ENCODE measurements at places on chromosomes 3 and 15. TPM values are rescaled to one million over a fixed set of nuclear protein-coding genes. Genes with fewer than 3 reads are reported as not detected.

The CCR9 gene
- total RNA-seq: 4.7 TPM

DNA sequence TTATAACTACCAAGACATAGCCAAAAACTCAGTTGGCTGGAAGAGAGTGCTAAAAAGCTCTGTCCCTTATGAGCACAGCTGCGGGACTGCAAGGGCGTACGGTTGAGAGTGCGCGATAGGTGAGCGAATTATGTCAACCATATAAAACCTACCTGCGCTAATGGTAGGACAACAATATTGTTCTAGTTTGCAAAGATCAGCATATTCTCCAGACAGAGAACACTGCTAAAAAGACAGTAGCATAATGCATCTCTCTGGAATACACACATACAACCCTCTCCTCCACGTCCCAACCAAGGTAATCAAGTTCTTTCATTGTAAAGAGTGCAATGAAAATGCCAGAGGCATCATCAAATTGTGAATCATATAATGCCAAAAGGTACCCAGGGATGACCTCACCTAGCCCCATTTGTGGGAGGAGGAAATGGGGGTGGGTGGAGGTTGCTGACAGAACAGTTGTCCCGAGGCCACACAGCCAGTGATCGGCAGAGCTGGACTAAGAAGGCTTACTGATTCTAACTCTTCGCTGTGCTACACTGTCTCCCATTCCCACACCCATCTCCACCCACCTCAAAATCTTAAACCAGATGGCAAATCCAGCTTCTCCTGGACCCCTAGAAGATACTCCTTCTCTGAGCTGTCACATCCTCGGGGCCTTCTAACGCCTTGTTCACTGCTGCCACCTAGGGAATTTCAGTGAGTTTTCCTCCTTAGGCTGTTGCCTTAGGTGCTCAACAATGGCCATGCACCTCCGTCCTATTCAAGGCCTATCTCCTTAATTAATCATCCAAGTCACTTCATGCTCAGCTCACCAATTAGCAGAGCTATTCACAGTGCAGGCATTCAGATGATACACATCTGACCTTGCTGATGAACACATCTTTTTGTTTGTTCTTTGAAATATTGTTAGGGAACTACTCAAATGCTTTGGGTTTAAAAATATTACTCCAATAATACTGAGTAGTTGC, 60.7 kb downstream of the RPL22L1 start:
- H3K27ac ChIP-seq: no peak overlapping the region
- H3K27me3 ChIP-seq: peaks cover 25% of the 10 kb centered on the region
- H3K4me3 ChIP-seq: no peak overlapping the region
- peaks cover 16% of the 10 kb centered on the region for H3K4me1 ChIP-seq

GRCh38 chr3:111668888-111669488, 73.8 kb upstream of the ZBED2 start:
- DNase-seq: no peak
- H3K4me3 ChIP-seq: peak overlapping the region; percentile 43
- peak overlapping the region; percentile 56 for H3K27ac ChIP-seq
- H3K36me3 ChIP-seq: no peaks in the 10 kb centered on the region
- H3K4me1 ChIP-seq: peaks cover 43% of the 10 kb centered on the region

DNA sequence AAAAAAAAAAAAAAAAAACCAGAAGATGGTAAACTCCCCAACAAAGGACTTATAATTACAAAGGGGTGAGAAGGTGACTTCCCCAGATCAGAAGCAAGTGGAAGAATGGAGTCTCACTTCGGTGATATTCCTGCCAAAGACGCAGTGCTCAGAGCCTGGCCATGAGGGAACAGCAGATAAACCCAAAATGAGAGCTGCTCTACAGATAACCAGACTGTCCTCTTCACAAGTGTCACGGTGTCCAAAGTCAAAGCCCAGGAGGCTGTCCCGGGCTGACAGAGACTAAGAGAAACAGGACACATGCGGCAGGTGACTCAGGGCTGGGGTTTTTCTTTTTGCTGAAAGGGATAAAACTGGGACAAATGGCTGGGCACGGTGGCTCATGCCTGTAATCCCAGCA, 48.8 kb downstream of the HMCES start:
- no peaks in the 10 kb centered on the region for H3K4me1 ChIP-seq
- H3K4me3 ChIP-seq: no peak overlapping the region
- DNase-seq: no peak
- peaks cover 4% of the 10 kb centered on the region for H3K27me3 ChIP-seq

DNA sequence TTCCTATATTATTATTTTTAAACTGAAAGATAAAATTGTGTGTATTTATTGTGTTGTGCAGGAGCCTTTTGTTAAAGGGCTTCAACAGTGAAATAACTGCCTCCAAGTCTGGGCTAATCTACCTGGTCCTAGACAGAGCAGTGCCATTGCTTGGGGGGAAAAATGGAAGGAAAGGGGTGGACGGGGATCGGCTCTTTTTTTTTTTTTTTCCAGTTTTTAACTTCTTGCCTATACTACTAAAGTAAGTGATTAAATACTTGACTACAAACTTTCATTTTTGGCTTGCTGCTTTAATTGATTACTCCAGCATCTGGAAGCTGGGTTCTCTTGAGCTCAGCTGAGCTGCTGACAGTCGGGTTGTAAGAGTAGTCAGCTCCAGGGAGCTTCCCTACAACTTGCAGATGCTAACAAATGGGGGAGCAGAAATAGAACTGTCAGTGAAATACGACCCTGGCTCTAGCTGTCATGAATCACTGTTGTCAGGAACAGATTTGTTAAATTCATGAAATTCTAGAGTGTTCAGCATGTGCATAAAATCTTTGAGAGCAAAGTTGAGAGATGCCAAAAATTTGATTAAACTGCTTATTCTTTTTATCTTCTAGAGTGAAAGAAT, 276.7 kb downstream of the ROBO1 start:
- H3K4me1 ChIP-seq: no peaks in the 10 kb centered on the region
- H3K27ac ChIP-seq: no peak overlapping the region
- no peaks in the 10 kb centered on the region for H3K36me3 ChIP-seq
- DNase-seq: no peak

DNA sequence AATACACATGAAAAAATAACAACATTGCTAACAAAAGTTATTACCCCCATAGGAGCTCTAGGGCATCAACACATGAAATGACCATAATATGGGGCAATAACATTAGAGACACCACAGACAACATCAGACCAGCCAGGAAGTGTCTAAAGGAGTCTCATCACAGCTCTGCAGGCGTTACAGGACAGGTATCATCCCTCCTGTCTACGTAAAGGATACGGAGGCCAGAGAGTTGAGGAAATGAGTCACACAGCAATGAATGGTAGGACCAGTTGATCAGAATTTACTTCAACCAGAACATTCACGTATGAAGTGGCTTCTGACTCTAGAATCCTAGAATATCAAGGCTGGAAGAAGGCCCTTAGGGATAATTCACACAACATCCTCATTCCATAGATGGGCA, 1.8 kb downstream of the NME9 start:
- no peaks in the 10 kb centered on the region for H3K27me3 ChIP-seq
- H3K4me3 ChIP-seq: peak overlapping the region; percentile 19
- H3K27ac ChIP-seq: peak overlapping the region; percentile 94
- peaks cover 27% of the 10 kb centered on the region for H3K4me1 ChIP-seq

Data from T-helper 17 cell (primary cell).